ENCODE measurements at places on chromosomes 12 and 14.

GRCh38 chr12:538731-539539 lies 79.2 kb downstream of the B4GALNT3 start:
- H3K36me3 ChIP-seq: no peaks in the 10 kb centered on the region
- H3K4me3 ChIP-seq: no peak overlapping the region
- peak overlapping the region; percentile 4 for H3K27ac ChIP-seq

GRCh38 chr12:50603817-50604639 lies 99.2 kb downstream of the DIP2B start:
- H3K27me3 ChIP-seq: no peaks in the 10 kb centered on the region
- H3K4me1 ChIP-seq: peaks cover 40% of the 10 kb centered on the region
- H3K4me3 ChIP-seq: no peak overlapping the region
- H3K27ac ChIP-seq: no peak overlapping the region
- DNase-seq: no peak
- peaks cover 22% of the 10 kb centered on the region for H3K36me3 ChIP-seq

- no peaks in the 10 kb centered on the region for H3K27me3 ChIP-seq
- no peak overlapping the region for H3K27ac ChIP-seq
- no peaks in the 10 kb centered on the region for H3K36me3 ChIP-seq
- peaks cover 4% of the 10 kb centered on the region for H3K4me1 ChIP-seq
- DNase-seq: no peak
Observed at GRCh38 chr12:119964123-119964522, 24.9 kb upstream of the BICDL1 start.

DNA sequence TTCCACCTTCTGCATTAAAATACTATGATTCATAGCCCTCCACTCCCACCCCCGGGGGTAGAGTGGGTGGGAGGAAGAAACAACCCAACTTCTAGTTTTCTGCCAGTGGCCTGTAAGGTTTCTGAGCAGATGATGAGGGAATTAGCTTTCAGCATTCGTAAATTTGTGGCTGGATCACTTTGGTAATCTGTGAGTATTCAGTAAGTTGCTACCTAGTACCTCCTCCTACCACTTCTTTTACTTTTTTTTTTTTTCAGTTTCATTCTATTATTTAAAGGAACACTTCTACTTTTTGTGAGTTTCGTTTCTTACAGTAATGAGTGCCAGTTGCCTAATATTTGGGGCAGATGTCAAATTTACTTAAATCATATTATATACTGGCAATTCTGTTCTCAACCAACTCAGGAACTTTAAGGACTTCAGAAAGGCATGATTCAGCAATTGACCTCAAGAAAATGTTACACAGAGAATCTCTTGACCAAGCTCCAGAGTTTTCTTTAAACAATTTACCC lies 42.4 kb upstream of the EMP1 start:
- peaks cover 12% of the 10 kb centered on the region for H3K4me1 ChIP-seq
- DNase-seq: no peak
- no peaks in the 10 kb centered on the region for H3K27me3 ChIP-seq
- no peak overlapping the region for H3K4me3 ChIP-seq
- no peaks in the 10 kb centered on the region for H3K36me3 ChIP-seq

GRCh38 chr12:64992641-64993040 lies 128.5 kb downstream of the WIF1 start:
- DNase-seq: no peak
- H3K27me3 ChIP-seq: peaks cover 39% of the 10 kb centered on the region
- H3K27ac ChIP-seq: no peak overlapping the region

DNA sequence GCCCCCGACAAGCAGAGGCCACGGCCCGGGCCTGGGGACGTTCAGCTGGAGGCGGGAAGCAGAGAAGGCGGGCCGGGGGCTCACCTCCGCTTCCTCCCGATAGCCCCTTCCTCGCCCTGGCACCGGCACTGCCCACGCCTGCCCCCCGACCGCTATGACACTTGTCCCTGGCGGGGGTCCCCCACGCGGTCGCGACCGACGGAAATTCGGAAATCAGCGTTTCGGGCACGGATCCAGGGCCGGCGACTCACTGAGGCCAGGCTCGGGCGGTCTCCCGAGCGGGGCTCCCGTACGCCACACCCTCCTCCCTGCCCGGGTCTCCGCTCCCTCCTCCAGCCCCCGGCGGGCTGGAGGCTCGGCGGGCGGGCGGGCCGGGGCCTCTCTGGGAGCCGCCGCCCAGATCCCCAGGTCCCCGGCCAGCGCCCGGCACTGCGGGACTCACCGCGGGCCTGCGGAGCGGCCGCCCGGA lies 581 bp downstream of the PITPNM2 start:
- DNase-seq: peak; percentile 64
- H3K4me1 ChIP-seq: peaks cover 34% of the 10 kb centered on the region
- H3K27ac ChIP-seq: no peak overlapping the region
- no peaks in the 10 kb centered on the region for H3K27me3 ChIP-seq
- peak overlapping the region; percentile 78 for H3K4me3 ChIP-seq
- H3K36me3 ChIP-seq: peaks cover 28% of the 10 kb centered on the region

- peaks cover 55% of the 10 kb centered on the region for H3K4me1 ChIP-seq
- no peaks in the 10 kb centered on the region for H3K36me3 ChIP-seq
- DNase-seq: no peak
- peak overlapping the region; percentile 81 for H3K27ac ChIP-seq
- H3K27me3 ChIP-seq: no peaks in the 10 kb centered on the region
- H3K4me3 ChIP-seq: no peak overlapping the region
Observed at GRCh38 chr12:68042212-68042699, 53.0 kb downstream of the IFNG-AS1 start.

DNA sequence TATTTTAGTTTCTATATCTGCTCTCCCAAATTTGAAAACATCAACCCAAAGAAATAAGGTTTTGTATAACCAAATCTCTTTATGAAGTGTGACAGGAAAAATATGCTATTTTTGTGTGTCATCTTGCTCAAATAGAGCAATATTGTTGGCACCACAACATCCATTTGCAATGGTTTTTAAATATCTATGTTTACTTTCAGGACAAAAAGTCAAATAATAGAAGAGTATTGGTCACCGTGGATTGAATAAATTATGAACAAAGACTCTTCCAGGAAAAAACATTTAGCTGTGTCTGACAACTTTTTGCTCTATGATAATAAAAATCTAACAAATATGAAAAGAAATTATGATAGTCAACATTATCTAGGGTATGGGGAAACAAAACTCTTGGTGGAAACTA lies 439.2 kb downstream of the BTG1 start:
- H3K36me3 ChIP-seq: no peaks in the 10 kb centered on the region
- H3K4me3 ChIP-seq: no peak overlapping the region
- no peak overlapping the region for H3K27ac ChIP-seq
- no peaks in the 10 kb centered on the region for H3K4me1 ChIP-seq

DNA sequence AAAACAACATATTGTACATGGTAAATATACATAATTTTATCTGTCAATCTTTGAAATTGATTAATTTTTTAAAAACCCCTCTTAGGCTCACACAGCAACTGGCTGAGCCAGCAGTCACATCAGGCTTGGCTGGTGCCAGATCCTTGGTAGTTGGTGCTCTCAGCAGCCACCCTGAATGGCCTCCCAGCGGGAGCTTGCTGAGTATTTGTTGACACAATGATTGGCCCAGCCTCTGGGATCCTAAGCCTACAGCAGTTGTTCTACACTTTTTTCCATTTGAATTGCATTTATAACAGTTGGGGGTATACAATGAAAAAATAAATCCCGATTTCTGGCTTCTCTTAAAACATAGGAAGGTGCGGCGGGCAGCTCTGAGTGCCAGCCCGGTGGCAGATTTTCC lies 11.1 kb downstream of the PRKAB1 start:
- peaks cover 21% of the 10 kb centered on the region for H3K4me1 ChIP-seq
- H3K36me3 ChIP-seq: peaks cover 96% of the 10 kb centered on the region
- peak overlapping the region; percentile 41 for H3K27ac ChIP-seq
- H3K27me3 ChIP-seq: no peaks in the 10 kb centered on the region
- no peak overlapping the region for H3K4me3 ChIP-seq

DNA sequence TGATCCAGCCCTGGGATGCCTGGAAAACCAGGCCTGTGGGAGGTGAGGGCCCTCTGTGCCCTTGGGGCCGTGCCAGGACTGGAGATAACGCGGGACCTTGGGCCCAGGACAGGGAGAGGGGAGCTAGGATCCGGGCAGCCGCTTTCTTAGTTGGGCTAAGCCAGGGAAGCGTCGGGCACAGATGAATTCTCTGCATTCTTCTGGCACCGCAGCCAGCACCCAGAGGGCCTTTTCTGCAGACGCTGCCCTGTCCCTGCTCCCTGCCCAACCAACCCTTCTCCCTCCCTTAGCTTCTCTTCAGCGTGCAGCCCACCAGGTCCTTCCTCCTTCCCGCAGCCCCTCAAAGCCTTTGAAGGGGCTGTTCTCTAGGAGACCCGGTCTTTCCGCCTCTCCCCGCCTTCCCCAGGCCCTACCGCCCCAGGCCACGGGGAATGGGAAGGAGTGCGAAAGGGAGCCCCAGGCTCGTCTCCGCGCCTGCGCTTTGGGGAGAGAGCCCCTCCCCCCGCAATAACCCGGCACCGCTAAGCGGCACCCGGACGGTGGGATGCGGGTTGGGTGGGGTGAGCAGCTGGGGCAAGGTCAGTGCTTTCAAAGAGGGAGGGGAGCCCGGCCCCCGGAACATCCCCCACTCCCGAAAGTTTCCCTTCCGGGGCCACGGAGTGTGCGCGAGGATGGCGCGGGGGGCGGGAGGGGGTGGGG lies 663 bp downstream of the NCKAP5L start:
- peak; percentile 70 for DNase-seq
- H3K27me3 ChIP-seq: no peaks in the 10 kb centered on the region
- H3K4me1 ChIP-seq: peaks cover 35% of the 10 kb centered on the region
- peaks cover 4% of the 10 kb centered on the region for H3K36me3 ChIP-seq
- peak overlapping the region; percentile 41 for H3K27ac ChIP-seq

GRCh38 chr12:1628666-1629337 lies at the start of gene WNT5B:
Gene WNT5B (plus strand): TSS chr12:1629231. CDS start chr12:1631355, 2,124 bp downstream.
- H3K27me3 ChIP-seq: peaks cover 68% of the 10 kb centered on the region
- no peaks in the 10 kb centered on the region for H3K36me3 ChIP-seq
- H3K4me1 ChIP-seq: peaks cover 19% of the 10 kb centered on the region
- no peak for DNase-seq
- peak within 1 kb of the TSS; percentile 54 for H3K4me3 ChIP-seq
- no peak within 1 kb of the TSS for H3K27ac ChIP-seq

GRCh38 chr14:74522740-74523139 lies 29.2 kb downstream of the ISCA2 start:
- no peak for DNase-seq
- no peak overlapping the region for H3K27ac ChIP-seq
- no peak overlapping the region for H3K4me3 ChIP-seq
- no peaks in the 10 kb centered on the region for H3K4me1 ChIP-seq
- peaks cover 2% of the 10 kb centered on the region for H3K27me3 ChIP-seq
- H3K36me3 ChIP-seq: no peaks in the 10 kb centered on the region

GRCh38 chr14:61444215-61444768 lies 122.9 kb downstream of the PRKCH start:
- H3K27me3 ChIP-seq: no peaks in the 10 kb centered on the region
- H3K36me3 ChIP-seq: peaks cover 60% of the 10 kb centered on the region
- peak; percentile 60 for DNase-seq
- peak overlapping the region; percentile 96 for H3K27ac ChIP-seq
- peak overlapping the region; percentile 41 for H3K4me3 ChIP-seq
- peaks cover 96% of the 10 kb centered on the region for H3K4me1 ChIP-seq

- DNase-seq: no peak
- no peaks in the 10 kb centered on the region for H3K4me1 ChIP-seq
- H3K36me3 ChIP-seq: peaks cover 17% of the 10 kb centered on the region
Observed at GRCh38 chr12:107612508-107612907, 73.1 kb upstream of the PWP1 start.

DNA sequence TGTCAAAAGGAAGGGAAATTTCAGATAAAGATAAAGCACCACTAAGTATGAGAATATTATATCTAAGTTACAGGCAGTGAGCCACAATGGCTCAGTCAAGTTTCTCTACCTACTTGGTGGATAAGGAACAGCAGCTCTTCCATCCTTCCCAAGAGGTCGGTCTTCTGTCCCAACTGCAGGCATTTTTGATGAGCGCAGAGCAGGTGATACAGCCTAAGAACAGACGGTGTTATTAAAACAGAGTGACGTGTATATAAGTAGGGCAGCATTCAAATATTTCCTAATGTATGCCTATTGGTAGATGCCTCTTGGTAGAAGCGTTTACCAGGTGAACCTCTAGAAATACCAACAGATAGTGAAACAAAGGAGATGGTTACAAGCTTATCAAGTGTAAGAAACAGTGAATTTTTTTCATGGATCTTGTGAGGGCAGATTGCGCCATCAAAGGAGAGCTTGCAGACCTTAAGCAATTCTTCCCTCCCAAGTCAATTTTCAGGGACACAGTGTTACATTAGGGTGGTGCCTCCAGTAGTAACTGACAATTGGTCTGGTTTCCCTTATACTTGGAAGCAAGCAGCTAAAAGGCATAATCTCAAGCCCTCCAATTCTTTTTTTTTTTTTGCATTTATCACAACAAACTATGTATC lies 274.5 kb downstream of the MED13L start:
- H3K4me1 ChIP-seq: peaks cover 18% of the 10 kb centered on the region
- no peak overlapping the region for H3K4me3 ChIP-seq
- H3K27ac ChIP-seq: peak overlapping the region; percentile 39
- DNase-seq: no peak
- H3K27me3 ChIP-seq: no peaks in the 10 kb centered on the region

DNA sequence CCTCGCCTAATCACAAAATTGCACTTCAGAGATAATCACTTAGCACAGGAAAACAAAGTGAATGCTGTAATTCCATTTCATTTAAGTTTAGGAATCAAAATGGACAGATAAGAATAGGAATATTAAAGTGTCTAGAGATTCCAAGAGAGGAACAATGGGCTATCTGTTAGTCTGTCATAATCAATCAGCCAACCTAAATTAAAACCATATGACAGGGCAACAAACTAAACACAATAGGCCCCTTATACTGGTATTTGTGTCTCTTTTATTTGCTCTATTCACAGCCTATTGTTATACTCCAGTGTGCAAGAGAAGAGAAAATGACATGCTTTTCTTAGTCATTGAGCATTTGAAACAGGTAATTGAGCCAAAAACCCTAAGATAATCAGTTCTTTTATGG lies 259.4 kb downstream of the PRKD1 start:
- no peak for DNase-seq
- no peaks in the 10 kb centered on the region for H3K4me1 ChIP-seq
- H3K27me3 ChIP-seq: no peaks in the 10 kb centered on the region
- no peaks in the 10 kb centered on the region for H3K36me3 ChIP-seq
- no peak overlapping the region for H3K4me3 ChIP-seq

DNA sequence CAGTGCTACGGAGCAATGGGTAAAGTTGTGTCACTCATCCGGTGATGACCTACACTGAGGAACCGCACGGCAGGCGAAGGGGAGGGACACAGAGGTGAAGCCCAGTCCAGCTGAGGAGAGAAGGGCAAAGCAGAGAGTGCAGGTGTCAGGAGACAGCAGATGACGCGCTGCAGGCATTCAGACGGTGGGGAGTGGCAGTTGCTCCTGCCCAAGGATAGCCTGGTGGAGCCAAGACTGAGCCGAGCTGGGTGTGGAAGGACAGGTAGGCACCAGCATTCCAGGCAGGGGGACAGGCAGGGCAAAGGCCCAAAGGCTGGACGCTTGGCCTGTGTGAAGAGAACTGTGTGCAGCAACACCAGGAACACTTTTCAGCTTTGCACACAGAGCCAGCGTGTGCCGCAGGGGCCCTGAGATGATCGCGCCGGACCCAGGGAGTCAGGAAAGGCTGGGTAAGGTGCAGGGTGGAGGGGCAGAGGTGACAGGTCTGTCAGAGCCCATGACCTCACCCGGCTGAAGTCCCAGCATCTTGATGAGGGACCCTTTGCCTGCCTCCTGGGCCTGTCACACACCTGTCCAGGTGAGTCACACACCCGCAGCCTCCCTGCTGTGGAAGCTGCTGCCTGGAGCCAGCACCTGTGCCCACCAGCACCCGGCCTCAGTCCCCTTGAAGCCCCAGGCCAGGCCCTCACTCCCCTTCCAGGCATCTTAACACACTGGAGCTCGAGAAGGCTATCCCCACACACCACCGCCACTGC lies 48.4 kb downstream of the TSPAN11 start:
- no peak for DNase-seq
- H3K36me3 ChIP-seq: no peaks in the 10 kb centered on the region
- H3K27ac ChIP-seq: no peak overlapping the region
- H3K27me3 ChIP-seq: peaks cover 9% of the 10 kb centered on the region
- H3K4me1 ChIP-seq: no peaks in the 10 kb centered on the region
- H3K4me3 ChIP-seq: no peak overlapping the region
